ENCODE measurements at places on chromosomes 6 and 20.

DNA sequence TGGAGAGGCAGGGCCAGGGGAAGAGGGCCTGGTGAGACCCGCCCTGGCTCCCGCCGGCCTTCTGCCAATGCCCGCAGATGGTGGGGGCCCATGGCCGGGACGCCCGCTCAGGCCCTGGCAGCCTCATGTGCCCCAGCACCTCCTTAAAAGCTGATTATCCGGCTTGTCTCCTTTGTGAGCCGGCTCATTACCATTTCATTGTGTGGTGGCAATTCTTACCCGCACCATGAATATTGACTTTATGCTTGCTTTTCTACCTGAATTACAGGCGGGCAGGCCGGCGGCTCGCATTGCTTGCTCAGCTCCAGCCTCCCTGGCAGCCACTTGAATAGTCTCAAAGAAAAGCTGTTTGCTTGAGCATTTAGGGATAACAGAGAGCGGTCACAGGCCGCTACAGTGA, 120.0 kb upstream of the JAG1 start:
- no peak for DNase-seq

GRCh38 chr20:49408509-49409104, 73.9 kb downstream of the KCNB1 start:
- no peak for DNase-seq

GRCh38 chr6:88455317-88455716, 289.2 kb upstream of the CNR1 start:
- DNase-seq: no peak

DNA sequence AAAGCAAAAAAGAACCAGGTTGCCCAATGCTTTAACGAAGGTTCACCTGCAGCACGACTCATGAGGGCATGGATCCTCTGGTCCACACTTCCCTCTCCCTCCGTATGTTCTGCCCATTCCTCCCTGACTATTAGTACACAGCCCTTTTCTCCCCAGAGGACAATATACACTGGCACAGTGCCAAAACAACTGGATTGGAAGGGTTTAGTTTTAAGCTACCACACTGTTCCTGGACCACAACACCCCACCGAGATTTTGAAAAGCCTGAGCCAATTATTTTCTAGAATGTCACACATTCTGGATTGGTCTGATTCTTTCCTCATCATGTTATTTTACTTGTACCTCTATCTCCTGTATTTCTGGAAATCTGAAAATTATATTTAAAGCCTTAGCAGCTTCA, 2.9 kb upstream of the AKAP7 start:
- no peak for DNase-seq

DNA sequence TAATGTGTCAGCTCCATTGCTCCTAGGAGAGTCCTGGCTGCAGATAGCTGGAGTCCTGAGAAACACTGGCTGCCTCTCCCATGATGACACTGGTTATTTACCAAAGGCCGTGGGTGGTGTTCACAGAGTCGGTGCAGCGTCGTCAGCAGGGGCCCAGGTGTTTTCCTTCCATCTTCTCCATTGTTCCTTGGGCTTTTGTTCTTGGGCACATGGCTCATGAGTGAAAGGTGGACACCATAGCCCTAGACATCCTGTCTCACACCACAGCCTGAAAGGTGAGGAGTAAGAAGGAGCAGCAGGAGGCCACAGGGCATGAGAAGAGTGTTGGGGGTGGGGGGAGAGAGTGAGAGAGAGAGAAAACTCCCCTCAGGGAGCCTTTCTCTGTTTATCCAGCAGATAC, 9.1 kb downstream of the CST5 start:
- no peak for DNase-seq

Data from brain microvascular endothelial cell (primary cell).